ENCODE measurements at places on chromosomes 4 and X. TPM values are rescaled to one million over a fixed set of nuclear protein-coding genes. Genes with fewer than 3 reads are reported as not detected.

Gene MRFAP1L1
- total RNA-seq = 29.7 TPM

Gene SSR4
- 193 TPM for total RNA-seq

Gene MGAT4D
- not detected for total RNA-seq

Gene GYG2
- total RNA-seq = 0.73 TPM

Gene DDX53
- total RNA-seq = not detected

Gene TMPRSS11B
- total RNA-seq = not detected

Gene GLUD2
- 3.7 TPM for total RNA-seq

Gene HUWE1
- total RNA-seq = 101 TPM
